ENCODE measurements at places on chromosomes 5 and 9. TPM values are rescaled to one million over a fixed set of nuclear protein-coding genes. Genes with fewer than 3 reads are reported as not detected.

CTXN3 gene
- total RNA-seq = not detected

SNCAIP gene
- total RNA-seq = 0.84 TPM

SOWAHA gene
- total RNA-seq = 0.10 TPM

ZNF367 gene
- 0.89 TPM for total RNA-seq

GRCh38 chr9:137255448-137256114 is 454 bp downstream of the NELFB start:
- H3K27me3 ChIP-seq = no peaks in the 10 kb centered on the region
- H3K27ac ChIP-seq = peak overlapping the region; percentile 50
- peak overlapping the region; percentile 97 for H3K4me3 ChIP-seq
- peaks cover 22% of the 10 kb centered on the region for H3K4me1 ChIP-seq

DNA sequence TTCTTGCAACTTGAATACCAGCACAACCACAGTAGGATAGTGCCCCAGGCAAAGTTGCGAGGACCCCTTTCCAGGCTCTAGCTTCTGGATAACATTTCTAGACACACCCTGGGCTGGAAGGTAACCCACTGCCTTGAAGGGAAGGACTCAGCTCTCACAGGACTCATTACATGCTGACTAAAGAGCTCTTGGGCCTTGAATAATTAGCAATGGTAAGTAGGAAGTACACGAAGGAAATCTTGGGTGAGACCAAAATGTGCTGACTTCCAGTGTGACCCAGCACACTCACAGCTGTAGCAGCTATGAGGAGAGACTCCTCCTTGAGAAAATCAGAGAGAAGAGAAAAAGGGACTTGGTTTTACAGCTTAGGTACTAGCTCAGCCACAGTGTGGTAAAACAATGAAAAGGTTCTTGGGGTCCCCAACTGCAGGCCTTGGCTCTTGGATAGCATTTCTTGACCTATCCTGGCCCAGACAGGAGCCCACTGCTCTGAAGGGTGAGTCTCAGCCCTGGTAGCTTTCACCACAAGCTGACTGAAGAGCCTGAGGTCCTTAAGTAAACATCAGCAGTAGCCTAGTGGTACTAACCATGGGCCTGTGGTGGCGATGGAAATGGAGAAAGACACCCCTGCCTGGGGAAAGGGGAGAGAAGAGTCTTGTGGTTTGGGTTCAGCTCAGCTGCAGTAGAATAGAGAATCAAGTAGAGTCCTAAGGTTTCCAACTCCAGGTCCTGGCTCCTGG is 621.7 kb downstream of the SEMA5A start:
- no peaks in the 10 kb centered on the region for H3K4me1 ChIP-seq
- no peak overlapping the region for H3K4me3 ChIP-seq
- H3K27me3 ChIP-seq = no peaks in the 10 kb centered on the region
- H3K27ac ChIP-seq = no peak overlapping the region

GRCh38 chr9:13163287-13163686 is 116.2 kb downstream of the MPDZ start:
- no peaks in the 10 kb centered on the region for H3K27me3 ChIP-seq
- H3K4me3 ChIP-seq = no peak overlapping the region
- no peak overlapping the region for H3K27ac ChIP-seq
- no peak for DNase-seq
- H3K4me1 ChIP-seq = no peaks in the 10 kb centered on the region

- no peaks in the 10 kb centered on the region for H3K27me3 ChIP-seq
- no peak for DNase-seq
- no peak overlapping the region for H3K27ac ChIP-seq
- H3K4me1 ChIP-seq = no peaks in the 10 kb centered on the region
These were observed 52.6 kb upstream of the CXCL14 start for GRCh38 chr5:135631391-135631790.
